ENCODE measurements at places on chromosomes 5 and 9.

GRCh38 chr9:68726489-68726888 is 21.4 kb downstream of the PIP5K1B start:
- no peak for DNase-seq

- DNase-seq = no peak
Measured at GRCh38 chr9:85510830-85511504, 230.8 kb downstream of the AGTPBP1 start.

- no peak for DNase-seq
Measured at GRCh38 chr5:88873447-88873846, 9.5 kb downstream of the MEF2C start.

DNA sequence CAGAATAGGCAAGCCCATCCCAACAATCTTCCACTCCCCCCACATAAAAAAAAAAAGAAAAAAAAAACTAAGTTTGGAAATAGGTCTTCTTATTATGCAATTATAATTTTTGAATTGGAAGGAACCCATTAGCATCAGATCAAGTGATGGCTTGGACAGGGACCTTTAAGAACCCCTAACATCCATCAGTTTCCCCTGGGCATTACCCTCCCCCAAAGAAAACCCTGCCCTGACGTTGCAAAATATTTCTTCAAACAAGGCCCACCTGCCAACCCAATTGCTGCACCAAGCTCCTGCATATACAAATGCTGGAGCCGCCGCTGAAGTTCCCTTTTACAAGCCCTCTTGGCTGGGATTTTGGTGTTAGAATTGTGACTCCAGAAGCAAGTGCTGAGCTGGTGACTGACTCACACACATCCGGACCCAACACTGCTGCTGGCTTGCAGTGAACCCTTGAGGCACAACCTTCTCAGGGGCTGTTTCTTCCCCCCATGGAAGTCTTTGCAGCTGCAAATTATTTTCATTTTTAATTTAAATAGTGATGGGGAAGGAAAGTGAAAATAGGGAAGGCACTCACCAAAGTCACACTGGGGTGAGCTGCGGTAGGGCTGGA is 56.1 kb upstream of the AFAP1L1 start:
- DNase-seq = peak; percentile 63

DNA sequence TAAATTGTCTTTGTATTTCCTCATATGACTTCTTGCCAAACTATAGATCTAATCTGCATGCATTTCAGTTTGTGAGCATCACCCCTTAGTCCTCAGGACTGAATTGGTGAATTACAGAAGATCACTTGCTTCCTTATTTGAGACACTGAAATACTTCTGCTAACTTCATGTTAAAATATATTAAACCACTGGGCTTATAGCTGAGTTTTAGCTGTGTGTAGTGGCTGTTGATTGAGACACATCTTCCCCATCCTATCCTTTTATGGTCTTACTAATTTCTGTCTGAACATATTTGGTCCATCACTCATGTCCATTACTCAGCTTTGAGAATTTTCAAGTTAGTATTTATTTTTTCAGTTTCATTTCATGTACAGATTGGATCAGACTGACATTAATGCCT is 295.9 kb downstream of the PSAT1 start:
- DNase-seq = no peak

DNA sequence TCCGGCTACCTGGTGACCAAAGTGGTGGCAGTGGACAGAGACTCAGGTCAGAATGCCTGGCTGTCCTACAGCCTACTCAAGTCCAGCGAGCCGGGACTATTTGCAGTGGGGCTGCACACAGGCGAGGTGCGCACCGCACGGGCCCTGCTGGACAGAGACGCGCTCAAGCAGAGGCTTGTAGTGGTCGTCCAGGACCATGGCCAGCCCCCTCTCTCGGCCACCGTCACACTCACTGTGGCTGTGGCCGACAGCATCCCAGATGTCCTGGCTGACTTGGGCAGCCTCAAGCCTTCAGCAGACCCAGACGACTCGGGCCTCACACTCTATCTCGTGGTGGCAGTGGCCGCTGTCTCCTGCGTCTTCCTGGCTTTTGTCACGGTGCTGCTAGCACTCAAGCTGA is 2.1 kb downstream of the PCDHGA4 start:
- DNase-seq = no peak
